ENCODE measurements at places on chromosomes 13 and 19.

- no peak for DNase-seq
Observed at GRCh38 chr19:54339646-54340358, 840 bp upstream of the LILRA4 start.

- DNase-seq = no peak
Observed at GRCh38 chr19:2983351-2984214, 6.2 kb downstream of the TLE6 start.

DNA sequence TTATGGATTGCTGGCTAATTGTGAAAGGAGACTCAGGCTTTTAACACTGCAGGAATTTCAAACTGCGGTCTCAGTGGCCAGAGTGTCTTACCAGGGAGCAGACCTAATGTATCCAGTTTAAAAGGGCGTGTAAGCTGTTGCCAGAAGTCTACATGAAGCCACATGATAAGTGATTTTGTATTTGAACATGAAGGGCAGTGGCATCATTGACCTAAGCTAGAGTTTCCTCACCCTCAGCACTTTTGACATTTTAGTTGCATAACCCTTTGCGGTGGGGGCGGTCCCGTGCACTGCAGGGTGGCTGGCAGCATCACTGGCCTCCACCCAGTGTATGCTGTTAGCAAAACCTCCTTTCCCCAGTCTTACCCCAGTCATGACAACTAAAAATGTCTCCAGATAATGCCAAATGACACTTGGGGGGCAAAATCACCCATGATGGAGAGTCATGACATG is 23.7 kb upstream of the GPR18 start:
- DNase-seq = peak; percentile 37

- no peak for DNase-seq
Observed at GRCh38 chr13:45696610-45697226, 5.4 kb upstream of the CBY2 start.

- DNase-seq = peak; percentile 8
Observed at GRCh38 chr13:42594481-42595252, 20.7 kb downstream of the TNFSF11 start.

DNA sequence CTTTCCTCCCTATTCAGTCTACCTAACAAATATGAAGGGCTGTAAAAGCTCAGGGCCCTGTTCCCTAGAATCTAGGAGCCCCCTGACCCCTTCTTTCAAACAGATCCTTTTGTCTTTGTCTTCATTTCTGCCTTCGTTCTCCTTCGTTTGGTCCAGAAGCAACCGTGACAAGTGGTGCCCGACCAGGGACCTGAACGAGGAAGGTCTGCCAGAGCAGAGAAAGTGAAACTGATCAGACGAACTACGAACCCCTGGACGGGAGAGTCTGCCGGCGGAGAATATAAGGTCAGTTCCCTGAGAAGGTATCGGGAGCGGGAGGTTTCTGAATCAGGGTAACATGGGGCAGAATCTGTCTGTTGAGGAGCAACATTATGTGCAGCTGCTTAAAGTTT is 751 bp downstream of the ERVK3-1 start:
- no peak for DNase-seq

GRCh38 chr19:3626473-3627350 is at the start of gene CACTIN:
CACTIN (minus strand) TSS chr19:3626790; CDS start chr19:3626762, 28 bp downstream.
- peak; percentile 95 for DNase-seq

GRCh38 chr13:71082631-71083030 is 784.4 kb downstream of the DACH1 start:
- DNase-seq = no peak

Measured in activated naive CD4-positive, alpha-beta T cell (primary cell).